Neural progenitor cell (in vitro differentiated cells): ENCODE measurements at places on chromosomes 12 and 14. TPM values are rescaled to one million over a fixed set of nuclear protein-coding genes. Genes with fewer than 3 reads are reported as not detected.

The SPIC gene
- total RNA-seq, result not detected in 2 replicates

The AKAP5 gene
- 2.4 and 3.2 TPM in 2 replicates for total RNA-seq

The ATL1 gene
- total RNA-seq, result 7.3 and 11.8 TPM in 2 replicates

The SLCO1B1 gene
- not detected in 2 replicates for total RNA-seq

The ZFYVE21 gene
- total RNA-seq, result 46.2 and 53.2 TPM in 2 replicates

The OR8S1 gene
- not detected in 2 replicates for total RNA-seq

The CELA1 gene
- total RNA-seq, result not detected in 2 replicates

The RBP5 gene
- total RNA-seq, result not detected in 2 replicates

The CLEC1A gene
- not detected in 2 replicates for total RNA-seq

The IPO4 gene
- total RNA-seq, result 15.9 and 35.5 TPM in 2 replicates

The DNAI7 gene
- 0.68 and 1.1 TPM in 2 replicates for total RNA-seq

- no peak for DNase-seq
Observed at GRCh38 chr12:66160704-66161103, 9.1 kb downstream of the TMBIM4 start.

DNA sequence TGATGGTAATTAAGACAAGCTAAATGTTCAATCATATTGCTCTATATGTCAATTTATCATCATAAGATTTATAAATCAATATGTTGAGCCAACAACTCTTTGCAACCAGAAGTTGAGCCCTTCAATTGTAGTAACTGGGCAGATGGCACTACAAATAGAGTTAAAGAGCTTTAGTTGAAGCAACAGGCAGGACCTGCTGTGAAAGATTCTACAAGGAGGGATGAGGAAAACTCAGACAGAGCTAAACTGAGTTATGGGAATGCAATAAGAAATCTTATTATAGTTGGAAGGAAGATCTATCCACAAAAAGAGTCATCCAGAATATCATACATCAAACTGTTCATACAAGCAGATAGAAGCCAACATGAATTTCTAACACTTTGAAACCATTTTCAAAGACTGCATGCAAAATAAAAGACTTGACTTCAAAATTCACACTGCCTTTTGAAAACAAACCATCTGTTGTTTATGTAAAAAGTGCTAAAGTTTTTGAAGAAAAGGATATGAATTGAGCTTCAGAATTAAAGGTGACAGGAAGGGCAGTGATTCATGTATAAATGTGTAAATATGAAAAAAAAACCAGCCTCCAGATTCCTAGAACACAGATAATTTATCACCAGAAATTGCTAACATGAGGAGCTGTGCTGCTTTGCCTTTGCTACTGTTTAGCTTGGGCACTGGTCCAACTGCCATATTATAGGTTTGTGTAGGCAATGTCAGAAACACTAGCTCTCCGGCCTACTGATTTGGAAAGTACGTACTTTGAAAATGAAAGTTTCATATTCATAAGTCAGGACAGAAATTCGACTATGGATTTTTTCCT lies 133.2 kb downstream of the SLC35F4 start:
- DNase-seq, result no peak

DNA sequence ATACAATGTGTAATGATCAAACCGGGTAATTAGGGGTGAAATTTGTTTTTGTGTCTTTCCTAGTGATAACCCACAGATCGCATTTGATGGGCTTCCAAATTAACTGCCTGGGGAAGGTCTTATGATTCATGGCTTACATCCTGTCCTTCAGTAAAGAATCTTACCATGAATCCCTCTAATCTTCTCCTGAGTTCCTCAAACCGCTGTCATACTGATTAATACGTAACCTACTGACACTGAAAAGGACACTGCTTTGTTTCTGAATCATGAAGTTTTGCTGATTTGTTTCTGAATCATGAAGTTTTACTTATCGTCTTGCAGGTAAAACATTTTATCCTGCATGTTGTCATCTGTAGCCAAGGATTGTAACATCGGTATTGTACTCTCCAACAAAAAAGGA lies 52.0 kb upstream of the CRY1 start:
- no peak for DNase-seq

- no peak for DNase-seq
Observed at GRCh38 chr14:99679111-99679510, 5.0 kb upstream of the CYP46A1 start.

DNA sequence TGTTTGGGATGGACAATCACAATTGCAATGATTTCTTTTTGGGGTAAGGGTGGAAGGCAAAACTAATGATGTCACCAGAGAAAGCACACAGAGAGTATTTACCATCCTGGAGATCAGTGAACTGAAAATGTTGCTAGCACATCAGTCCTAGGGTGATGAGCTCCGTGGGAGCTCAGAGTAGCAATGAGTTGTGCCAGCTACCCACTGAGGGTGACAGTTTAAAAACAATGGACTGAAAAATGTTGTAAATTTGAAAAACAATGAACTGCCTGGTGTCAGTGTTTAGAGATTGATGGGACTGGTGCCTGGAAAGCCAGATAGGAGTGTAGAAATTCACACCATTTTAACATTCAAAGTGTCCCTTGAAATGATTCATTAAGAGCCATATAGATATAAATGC lies 198.5 kb downstream of the ATP23 start:
- no peak for DNase-seq

- no peak for DNase-seq
Observed at GRCh38 chr14:104795781-104796686, 486 bp upstream of the AKT1 start.

GRCh38 chr12:90064852-90065801 lies 356.5 kb upstream of the ATP2B1 start:
- DNase-seq, result no peak

- peak; percentile 91 for DNase-seq
Observed at GRCh38 chr12:7933255-7933726, 2.7 kb downstream of the SLC2A3 start.

DNA sequence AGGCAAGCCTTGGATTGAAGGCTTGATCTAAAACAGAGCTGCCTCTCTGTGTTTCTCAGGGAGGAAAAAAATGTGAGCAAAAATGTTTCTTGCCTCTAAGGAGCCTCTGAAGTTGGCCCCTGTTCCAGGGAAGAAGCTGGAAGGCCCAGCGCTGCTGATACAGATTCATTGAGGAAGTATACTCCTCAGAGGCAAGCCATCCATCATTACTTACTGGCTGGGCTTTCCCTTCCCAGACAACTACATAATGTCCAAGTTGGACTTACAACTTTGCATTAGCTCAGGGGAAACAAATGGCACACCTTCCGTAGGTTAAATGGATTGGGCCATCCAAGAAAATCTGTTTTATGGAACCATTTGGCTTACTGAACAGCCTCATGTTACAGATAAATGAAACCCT lies 263.7 kb upstream of the SEL1L start:
- DNase-seq, result no peak

- DNase-seq, result peak; percentile 9
Observed at GRCh38 chr14:32509632-32510187, 180.6 kb downstream of the AKAP6 start.

DNA sequence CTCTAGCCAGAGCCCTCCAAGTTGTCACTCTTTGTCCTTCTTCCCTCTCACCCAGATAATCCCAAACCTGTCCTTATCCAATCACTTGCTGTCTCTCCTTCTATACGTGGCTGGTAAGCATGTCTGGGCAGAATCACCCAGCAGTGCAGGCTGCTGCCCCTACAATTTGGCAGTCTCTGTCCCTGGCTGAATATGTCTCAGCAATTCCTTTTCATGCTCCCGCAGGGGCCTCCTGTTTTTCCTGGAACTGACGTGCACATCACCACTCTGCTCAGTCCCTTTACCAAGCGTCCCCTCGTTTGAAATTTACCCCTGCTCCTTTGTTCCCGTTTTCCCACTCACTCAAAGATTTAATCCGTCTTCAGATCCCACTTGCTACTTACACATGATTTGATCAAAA lies 80.0 kb downstream of the ST8SIA1 start:
- no peak for DNase-seq

GRCh38 chr14:94532447-94532846 lies 23.2 kb upstream of the SERPINA12 start:
- DNase-seq, result no peak

DNA sequence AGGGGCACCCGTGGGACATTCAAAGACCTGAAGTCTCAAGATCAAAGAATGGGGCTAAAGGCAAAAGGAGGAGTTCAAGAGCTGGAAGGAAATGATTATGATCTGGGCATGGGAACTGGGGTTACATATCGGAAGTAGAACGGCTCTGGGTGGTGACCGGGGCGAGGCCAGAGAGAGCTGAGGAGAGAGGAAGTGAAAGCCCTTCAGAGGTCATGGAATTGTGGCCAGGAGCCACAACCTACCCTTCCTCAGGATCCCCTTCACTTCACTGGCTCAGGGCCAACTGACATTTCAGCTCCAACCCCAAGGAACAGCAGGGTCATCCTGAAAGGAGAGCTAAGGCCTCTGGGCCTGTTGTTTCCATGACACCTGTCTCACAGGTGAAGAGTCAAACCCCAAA lies 57.8 kb downstream of the GALNT16 start:
- DNase-seq, result no peak

GRCh38 chr12:130053651-130054069 lies 108.6 kb upstream of the FZD10 start:
- DNase-seq, result peak; percentile 70

GRCh38 chr12:116101991-116102390 lies 175.5 kb downstream of the MED13L start:
- no peak for DNase-seq

DNA sequence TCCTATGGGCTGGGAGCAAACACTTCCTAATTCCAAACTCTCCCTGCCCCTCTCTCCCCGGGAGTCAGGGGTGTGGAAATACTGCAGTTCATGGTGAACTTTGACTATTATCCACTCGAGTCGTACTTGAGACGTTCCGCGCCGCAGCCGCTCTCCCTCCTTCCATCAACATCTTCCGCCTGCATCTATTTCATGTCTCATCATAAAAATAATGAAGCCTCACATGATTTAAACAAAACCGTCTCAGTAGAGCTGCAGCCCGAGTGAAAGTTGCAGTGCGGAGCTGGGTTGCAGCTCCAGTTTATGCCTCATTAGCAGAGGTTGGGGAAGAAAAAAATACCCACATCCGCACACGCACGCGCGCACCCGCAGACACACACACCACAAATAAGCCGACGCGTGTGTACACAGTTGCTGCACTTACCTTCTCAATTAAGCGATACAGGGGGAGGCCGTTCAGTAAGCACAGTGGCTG lies 283 bp downstream of the LMO3 start:
- DNase-seq, result peak; percentile 46

DNA sequence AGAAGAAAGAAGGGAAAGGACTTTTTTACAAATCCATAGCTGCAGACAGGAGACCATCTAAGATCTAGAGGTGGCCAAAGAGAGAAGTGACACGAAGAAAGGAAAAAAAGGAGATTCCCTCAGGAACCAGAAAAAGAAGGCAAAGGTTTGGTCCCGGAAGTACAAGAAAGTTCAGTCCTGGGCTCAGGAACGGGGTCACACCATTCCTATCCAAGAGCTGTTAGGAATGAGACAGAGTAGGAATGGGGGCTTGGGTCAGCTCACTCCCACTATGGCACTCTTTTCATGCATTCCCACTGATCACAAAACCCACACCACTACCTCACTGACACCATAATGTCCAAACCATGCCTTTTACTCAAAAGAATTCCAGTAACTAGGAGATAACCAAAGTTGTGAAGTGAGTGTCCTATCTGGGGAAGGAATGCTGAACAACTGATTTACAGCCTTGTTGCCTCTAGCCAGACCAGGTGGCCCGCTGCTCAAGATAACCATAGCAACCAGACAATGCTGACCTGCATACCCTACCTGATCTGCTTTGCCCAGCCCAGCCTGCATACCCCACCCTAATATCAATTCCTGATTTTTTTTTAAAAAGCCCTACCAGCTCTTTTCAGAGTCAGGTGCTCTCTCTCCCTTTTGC lies 8.4 kb downstream of the PPP2R3C start:
- DNase-seq, result no peak

DNA sequence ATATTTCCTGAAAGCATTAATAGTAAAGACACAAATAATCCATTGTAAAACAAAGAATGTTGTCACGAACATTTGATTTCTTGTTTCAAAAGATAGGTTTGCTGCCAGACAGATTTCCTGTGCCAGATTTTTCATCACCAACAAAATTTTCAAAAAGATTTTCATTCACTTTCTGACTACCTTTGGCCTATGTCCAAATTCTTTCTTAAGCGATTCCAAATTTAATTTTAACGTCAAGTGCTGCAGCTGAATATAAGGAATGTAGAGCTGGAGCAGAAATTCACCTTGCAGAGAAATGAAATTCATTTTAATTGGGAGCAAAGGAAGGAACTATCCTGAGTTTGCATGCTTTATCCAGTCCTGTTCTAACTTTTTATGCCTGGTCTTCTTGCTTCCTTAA lies 277.4 kb downstream of the CCER1 start:
- no peak for DNase-seq

DNA sequence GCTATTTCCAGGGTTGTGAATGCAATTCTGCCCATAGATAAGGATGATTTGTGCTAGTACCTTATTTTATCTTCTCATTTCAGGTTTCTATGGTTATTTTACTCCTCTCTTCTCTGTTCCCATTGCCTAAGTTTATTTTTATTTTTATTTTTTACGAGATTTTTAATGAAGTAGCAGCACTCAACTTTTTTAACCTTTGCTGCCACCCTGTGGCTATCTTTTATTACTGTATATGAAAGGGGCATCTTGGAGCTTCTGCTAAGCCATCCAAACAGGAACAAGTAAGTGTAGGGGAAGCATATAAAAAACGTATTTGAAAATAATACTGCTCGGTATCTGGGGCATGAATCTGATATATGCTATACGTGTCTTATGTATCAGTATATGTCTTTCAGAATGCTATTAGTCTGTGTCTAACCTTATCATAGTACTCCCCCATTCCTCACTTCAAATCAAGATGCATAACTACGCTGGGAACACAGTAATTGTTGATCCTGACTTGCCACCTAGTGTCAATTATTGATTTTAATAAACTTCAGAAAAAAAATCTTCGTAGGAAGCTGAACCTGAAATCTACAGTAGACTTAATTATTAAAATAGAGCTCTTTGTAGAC lies 60.3 kb downstream of the KLRG1 start:
- DNase-seq, result peak; percentile 52

GRCh38 chr14:73662487-73662943 lies 17.7 kb downstream of the DNAL1 start:
- DNase-seq, result peak; percentile 15

GRCh38 chr12:57111031-57111734 lies at the start of gene STAT6:
Gene STAT6, minus strand, starts transcription at chr12:57111362. Its CDS starts 3,084 bp downstream, at chr12:57108278.
- DNase-seq, result peak; percentile 65

DNA sequence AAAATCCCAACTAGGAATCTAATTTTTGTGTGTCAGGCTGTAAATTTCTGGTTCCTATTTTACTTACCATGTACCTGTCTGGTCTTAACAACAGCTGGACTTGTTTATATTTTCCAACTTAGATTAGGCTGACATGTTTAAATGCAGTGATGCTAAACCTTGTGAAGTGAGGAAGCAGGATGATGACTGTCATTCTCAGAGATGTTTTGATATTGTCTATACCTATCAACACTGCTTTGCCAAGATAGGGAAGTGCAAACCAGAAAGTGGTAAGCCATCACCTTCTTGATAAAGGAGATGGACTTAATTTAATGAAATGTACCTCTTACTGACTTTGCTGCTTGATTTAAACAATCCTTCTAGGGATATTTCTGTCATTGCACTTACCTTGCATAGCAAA lies 2.1 kb downstream of the BICD1 start:
- no peak for DNase-seq

DNA sequence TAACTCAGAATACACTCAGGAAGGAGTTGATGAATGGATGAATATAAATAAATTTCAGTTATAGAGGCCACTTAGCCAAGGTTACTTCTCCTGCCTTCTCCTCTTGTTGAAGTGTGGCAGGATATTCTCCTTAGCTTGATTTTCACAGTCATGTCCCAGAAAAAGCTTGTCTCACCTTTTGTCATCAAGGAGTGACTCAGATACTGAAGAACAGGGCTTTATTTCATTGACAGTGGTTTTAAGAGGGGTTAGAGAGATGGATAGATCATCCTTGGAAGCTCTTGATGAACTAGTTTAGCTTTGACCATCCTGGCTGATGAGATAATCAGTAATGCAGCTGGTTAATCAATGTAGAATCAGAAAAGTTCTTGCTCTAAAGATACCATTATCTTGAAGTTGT lies 35.0 kb upstream of the CFAP54 start:
- DNase-seq, result no peak
